Mucosa of gallbladder (tissue), 1 donor: ENCODE measurements at places on chromosomes 1 and 21.
A peak's percentile ranks its signal among the peaks of the same experiment; 100 is the strongest.

DNA sequence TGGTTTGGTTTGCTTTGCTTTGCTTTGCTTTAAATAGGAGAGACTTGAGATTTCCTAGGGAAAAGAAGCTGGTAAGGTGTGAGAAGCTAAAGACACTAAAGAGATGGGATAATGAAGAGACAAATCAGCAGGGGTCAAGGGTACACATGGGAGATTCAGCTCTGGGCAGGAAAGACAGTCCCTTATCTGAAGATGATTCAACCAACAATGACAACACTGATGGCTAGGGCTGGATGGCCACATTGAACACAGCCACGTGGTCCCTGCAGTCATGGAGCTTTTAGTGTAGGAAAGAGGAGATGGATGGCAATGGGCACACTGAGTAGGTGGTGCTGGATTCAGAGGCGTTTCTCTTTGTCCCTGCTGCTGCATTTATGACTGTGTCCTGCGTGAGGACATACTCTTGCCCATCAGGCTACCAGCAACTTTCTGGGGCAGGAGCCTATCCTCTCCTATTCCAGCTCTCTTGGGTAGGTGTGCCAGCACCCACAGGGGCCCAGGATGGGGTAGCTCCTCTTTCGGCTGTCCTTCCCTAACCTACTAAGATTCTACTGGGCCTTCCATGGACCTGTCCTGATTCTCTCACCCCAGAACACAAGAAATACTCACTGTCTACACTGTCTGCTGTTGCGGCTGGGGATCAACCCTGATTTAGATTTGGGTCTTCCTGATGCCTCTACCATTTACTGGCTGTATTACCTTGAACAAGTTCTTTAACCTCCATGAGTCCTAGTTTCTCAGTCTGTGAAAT is 1.4 kb upstream of the SHISA4 start:
- DNase-seq, result no peak

GRCh38 chr1:184810735-184811343 is 56.2 kb upstream of the EDEM3 start:
- DNase-seq, result no peak

GRCh38 chr1:200749090-200749489 is 10.4 kb downstream of the CAMSAP2 start:
- DNase-seq, result no peak

GRCh38 chr1:55055084-55055882 is 15.9 kb downstream of the PCSK9 start:
- no peak for DNase-seq

DNA sequence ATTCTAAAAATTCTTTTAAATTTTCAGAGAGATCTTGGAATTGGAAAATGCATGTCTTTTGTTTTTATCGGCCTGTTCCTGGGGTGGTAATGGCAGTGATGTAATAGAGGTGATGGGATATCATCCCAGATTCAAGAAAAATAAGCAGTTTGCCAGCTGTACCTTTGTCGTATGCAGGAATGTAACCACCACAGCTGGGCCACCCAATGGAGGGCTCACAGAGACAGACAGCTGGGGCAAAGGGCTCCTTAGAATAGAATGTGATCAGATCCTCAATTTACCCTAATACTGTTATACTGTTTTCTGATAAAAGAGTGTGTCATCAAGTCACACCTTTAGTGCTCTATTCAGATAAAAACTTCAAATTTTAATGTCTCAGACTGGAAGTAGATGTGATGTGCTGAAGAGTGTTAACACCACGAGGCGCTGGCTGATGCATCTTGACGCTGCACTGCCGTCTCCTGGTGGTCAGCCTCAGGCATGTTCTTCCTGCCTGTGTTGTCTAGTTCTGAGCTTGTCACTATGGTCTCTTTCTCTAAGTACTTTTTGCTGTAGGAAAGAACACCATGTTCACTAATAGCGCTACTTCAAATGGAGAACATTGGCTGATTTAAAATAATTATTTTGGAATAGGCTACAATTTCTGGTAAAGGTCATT is 78.8 kb downstream of the C1orf21 start:
- no peak for DNase-seq

DNA sequence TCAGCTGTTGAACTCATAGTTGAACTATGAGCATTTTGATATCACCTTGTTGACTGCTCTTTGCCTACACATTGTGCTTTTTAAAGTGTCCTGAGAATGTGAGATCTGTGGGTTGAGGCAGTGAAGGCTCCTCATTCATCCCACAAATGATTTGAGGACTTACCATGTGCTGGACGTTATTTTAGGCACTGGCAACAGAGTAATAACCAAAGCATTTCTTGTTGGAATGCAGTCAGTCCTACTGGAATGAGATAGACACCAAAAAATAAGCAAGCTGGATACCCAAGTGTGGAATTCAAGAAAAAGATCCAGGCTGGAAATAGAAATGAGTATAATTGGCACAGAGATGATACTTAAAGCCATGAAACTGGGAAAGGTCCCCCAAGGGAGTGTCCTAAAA is 73.4 kb downstream of the ZP4 start:
- DNase-seq, result no peak

GRCh38 chr1:234467821-234468220 is 11.2 kb downstream of the TARBP1 start:
- no peak for DNase-seq

DNA sequence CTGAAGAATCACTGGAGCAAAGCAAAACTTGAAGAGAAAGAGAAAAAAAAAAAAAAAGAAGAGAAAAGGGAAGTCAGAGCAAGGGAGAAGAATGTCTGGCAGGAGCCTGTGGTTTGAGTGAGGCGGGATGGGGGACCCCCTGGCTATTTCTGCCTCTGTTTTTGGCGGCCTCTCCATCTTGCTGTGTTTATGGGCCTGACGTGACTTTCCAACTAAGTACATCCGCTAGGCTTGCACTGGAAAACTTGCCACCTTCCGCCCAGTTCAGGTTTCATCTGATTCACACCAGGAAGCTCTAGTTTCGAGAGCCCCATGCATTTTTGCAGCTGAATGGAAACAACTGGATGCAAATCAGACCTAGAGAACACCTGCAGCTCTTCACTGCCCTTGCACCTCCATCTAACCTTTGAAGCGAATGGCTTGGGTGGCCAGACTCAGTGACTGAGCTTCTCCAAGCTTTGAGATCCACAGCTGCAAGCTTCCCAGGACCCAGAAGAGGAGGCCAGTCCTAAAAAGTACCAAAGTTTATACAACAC is 28.0 kb downstream of the TBX15 start:
- peak; percentile 17 for DNase-seq

- DNase-seq, result no peak
Measured at GRCh38 chr1:195141294-195141693, 1466.9 kb downstream of the KCNT2 start.

GRCh38 chr1:156004843-156005584 is 15.7 kb downstream of the SSR2 start:
- peak; percentile 55 for DNase-seq

DNA sequence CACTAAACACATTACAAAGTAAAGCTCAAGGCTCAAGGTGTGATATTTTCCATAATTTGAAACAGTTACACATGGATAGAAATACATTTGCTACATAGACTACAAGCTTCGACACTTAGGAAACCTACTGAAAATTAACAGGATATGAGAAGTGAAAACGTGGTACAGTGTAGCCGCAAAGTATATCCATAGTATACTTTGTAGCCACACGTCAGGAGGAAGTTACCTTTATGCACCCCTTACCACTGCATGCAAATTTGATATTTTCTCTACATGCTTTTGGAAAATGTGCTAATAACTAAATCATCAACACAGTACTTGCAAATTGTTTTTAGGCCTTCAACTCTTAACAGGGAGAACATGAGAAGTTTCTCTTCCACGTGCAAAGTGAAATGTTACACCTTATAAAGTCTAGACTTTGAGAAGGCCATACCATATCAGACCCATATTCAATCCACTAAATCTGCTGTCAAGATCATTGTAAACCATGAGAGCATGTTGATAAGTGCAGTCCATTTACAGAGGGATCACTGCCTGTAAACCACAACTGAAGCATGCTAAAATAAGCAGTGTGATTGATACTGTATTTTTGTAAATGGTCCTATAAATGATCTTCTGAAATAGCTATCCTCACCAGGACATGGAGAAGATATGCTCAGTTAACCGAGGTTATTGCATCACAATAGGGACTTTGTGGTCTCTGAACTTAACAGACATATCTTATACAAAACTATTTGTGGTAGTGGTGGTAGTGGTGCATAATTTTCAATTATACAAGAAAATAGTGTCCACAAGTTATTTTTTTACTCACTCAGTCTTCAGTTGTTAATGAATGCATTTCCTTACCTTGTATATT is 64.7 kb downstream of the VAV3 start:
- no peak for DNase-seq

GRCh38 chr1:41739061-41739955 is 179.4 kb downstream of the HIVEP3 start:
- DNase-seq, result peak; percentile 70

GRCh38 chr1:16215882-16216753 is 3.7 kb upstream of the ARHGEF19 start:
- peak; percentile 80 for DNase-seq

GRCh38 chr1:84062496-84062895 is 63.6 kb upstream of the TTLL7 start:
- no peak for DNase-seq

DNA sequence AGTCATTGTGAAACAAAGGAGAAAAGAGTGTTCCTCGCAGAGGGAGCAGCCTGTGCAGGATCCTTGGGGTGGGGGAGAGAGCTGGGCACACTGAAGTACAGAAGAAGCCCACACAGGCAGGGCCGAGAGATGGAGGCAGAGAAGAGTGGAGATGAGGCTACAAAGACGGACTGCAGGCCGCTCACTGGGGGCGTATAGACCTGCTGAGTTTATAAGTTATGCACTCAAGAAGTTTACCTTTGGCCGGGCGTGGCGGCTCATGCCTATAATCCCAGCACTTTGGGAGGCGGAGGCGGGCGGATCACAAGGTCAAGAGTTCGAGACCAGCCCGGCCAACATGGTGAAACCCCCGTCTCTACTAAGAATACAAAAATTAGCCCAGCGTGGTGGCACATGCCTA is 7.6 kb upstream of the SLAMF9 start:
- no peak for DNase-seq

- DNase-seq, result no peak
Measured at GRCh38 chr21:45581322-45581712, 39.1 kb upstream of the SLC19A1 start.

- DNase-seq, result no peak
Measured at GRCh38 chr1:87305151-87305550, 23.5 kb upstream of the LMO4 start.

- no peak for DNase-seq
Measured at GRCh38 chr1:1344655-1345361, 4.4 kb downstream of the DVL1 start.

DNA sequence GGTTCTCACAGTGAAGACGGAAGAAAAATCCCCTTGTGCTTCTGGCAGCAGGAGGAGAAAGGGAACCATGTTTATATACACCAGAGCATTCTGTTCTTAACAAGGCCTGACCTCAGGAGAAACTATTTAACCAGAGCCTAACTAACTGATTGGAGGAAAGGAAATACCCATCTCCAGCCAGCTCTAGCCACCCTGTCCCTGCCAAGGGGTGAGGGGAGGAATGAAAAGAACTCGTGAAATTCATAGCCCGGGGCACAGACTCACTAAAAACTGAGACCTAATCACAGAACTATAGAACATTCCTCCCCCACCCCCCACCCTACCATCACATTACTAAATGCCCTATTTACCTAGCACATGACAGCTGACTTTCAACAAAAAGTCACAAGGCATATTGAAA is 65.0 kb downstream of the KCNH1 start:
- DNase-seq, result no peak

DNA sequence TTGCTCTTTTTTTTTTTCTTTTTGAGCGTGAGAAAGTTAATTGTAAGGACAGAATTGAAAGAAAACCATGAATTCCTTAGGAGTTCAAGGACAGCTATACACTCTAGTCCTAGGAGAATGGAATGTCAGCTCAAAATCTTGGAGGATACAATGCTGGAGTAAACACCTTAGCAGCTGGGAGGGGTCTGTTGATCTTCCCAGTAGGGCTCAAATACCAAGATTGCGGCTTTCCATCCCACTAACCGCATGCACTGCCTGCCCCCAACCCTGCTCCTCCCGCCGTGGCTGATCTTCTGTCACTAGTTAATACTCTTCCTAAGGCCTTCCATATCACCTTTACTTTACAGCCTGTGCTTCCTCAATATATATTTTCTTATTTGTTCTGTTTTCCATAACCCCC is 2.6 kb upstream of the PDC start:
- no peak for DNase-seq

DNA sequence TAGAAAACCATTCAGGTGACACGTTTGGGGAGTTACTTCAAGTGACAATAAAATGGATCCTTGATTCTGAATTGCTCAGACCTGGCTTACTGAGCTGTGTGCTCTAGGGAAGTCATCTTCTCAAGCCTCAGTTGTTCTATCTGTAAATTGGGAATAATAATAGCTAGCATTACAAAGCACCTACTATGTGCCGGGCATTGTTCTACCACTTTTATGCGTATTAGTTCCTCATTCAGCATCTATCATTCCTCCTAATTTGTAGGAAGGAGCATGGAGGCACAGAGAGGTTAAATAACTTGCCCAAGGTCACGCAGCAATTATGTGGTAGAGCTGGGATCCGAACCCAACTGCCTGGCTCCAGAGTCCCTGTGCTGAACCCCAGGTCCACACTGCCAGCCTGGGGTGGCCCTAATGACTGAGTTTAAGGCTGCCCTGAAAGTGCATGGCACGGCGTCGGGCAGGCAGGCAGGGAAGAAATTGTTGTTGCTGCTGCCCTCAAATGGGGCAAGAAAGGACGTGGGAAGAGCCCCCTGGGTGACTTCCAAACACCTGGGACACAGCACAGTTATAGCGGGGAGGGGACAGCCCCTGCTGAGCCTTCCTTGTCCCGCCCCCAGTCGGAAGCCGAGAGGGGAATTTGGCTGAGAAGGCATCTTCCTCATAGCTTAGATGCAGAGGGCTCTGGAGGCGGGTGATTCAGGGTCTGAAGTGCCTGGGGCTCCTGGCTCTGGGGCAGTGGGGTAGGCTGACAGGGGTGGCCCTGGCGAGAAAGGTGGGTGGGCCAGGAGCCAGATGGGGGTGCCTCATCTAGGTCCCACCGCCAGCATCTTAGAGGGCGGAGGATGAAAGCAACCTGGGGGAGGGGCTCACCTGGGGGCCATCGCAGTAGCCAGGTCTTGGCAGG is 86.5 kb upstream of the IFFO2 start:
- DNase-seq, result no peak

DNA sequence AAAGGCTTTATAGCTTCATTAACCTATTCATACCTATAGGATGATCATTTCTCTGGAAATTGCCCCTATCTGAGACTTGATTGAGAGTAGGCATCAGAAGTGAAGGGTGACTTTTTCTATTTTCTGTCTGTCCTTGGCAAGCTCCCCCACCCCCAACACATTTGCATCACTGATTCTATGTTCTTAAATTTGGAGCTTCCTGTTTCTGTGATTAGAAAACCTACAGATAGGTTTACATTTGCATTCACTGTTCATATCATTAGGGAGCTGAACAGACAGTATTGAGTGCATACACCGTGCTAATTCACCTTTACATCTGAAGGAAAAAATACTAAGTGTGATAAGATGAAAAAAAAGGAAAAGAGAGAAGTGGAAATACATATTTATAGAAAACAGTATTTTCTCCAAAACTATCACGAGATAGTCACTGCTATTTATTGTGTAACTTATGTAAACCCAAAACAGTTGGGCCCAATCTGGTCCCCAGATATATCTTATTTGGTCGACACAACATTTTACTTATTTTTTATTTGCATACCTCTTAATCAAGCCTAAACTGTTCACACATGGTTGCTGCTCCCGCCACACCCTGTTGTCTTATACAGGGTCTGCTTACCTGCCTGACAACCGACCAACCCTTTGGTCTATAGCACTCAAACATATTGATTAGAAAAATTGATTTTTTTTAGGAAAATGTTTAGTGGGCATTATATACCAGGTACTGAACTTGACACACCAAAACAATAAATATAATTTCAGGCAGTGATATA is 218.8 kb downstream of the NTNG1 start:
- no peak for DNase-seq
